Activated naive CD4-positive, alpha-beta T cell treated with Interleukin-2 at 50 U/mL for 16 hours (primary cell): ENCODE measurements at places on chromosomes 3 and 15.

DNA sequence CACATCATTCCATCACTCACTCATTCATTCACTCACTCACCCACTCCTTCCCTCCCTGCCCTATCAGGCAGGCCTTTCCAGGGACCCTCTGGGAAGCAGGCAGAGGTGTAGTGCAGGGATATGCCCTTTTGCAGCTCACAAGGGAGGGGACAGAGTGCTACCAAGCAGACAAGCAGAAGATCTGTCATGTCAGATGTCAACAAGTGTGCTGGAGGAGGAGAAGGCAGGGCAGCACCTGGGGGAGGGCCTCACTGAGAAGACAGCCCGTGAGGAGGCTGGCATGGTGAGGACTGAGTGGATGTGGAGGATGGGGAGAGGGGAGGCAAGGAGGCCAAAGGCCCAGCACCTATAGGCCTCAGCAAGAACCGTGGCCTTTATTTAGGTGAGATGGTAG lies 15.3 kb downstream of the ABTB1 start:
- no peak for DNase-seq

DNA sequence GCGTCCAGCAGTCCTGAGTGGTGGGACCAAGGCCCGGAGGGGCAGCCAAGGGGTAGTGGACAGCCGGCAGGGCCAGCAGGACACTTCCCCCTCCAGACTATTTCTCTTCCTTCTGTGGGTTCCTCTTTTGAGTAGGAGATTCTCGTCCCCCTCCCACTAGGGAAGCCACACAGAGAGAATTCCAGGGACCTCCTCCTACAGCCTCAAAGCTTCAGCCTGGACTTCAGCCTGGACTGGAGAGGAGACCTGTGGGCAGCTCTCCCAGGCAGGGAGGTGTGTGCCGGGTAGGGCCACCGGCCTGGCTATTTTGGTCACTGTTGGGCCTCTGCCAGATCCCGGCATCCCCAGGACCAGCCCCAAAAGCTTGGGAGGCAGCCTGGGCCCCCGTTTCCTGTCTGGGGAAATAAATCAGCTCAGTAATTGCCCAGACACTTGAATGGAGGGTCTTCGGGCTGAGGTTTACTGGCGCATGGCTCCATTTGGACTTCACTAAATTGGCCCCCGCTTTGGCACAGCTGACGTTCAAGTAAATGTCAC lies 1.3 kb downstream of the SLC6A6 start:
- no peak for DNase-seq

GRCh38 chr3:51501833-51502561 lies 2.2 kb upstream of the DCAF1 start:
- peak; percentile 84 for DNase-seq

GRCh38 chr15:65051266-65051665 lies 6.1 kb downstream of the SLC51B start:
- no peak for DNase-seq

- DNase-seq: no peak
These were observed 41.5 kb downstream of the WNT7A start for GRCh38 chr3:13838421-13838820.

DNA sequence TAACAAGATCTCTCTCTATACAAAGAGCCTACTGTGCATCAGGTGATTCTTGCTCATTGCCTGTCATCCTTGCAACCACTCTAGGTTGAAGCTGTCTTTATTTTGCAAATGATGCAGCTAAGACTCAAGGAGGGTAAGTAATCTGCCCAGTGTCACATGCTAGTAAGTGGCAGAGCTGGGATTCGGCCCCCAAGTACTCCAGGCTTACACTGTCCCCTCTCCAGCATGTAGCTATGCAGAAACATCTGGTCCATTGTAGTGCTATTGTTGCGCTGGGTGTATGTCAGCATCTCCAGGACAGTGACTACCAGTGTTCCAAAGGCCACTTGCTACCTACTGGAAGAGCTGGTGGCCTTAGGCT lies 248.9 kb downstream of the SLCO3A1 start:
- DNase-seq: no peak

- no peak for DNase-seq
These were observed 453.1 kb downstream of the EPHA3 start for GRCh38 chr3:89560568-89560967.

DNA sequence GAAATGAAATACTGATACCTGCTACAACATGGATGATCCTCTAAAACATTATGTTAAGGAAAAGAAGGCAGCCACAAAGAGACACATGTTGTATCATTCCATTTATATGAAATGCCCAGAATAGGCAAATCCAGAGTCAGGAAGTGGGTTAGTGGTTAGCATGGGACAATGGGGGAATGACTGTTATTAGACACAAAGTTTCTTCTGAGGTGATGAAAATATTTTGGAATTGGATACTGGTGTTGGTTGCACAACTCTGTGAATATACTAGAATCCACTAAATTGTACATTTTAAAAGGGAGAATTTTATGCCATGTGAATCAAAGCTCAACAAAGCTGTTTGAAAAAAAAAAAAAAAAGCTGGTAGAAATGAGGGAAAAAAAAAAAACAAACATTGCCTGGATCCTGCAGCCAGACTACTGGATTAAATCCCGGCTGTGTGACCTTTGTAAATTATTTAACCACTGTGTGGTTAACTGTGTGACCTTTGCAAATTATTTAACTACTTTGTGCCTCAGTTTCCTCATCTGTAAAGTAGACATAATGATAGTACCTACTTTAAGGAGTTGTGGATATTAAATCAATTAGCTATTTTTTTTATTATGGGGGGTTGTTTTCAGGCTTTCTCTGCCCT lies 75.6 kb upstream of the PRICKLE2 start:
- no peak for DNase-seq

GRCh38 chr3:11587766-11588165 lies 55.9 kb downstream of the VGLL4 start:
- no peak for DNase-seq

GRCh38 chr15:92062505-92062904 lies 209.0 kb downstream of the SLCO3A1 start:
- DNase-seq: no peak

- no peak for DNase-seq
These were observed 506.5 kb upstream of the TBL1XR1 start for GRCh38 chr3:177703788-177704187.

GRCh38 chr15:64459066-64459781 lies 1.2 kb upstream of the ZNF609 start:
- DNase-seq: no peak

DNA sequence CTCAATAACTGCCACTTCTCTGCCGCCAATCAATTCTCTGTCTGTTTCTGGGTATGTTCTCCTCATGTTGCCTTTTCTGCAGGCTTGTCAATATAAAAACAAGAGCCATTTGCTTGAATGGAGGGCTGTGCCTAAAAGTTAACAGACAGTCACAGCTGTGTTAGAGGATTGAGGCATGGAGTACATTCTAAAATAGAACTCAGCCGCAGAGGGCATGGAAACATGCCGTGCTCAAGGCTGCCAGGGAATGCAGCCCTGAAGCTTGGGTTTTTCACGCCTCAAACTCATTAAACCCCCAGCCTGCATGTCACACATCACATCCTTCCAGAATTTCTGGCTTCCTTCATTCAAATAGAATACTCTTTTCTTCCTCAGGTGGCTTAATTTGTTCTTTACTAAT lies 166.6 kb downstream of the TPRG1 start:
- DNase-seq: no peak

DNA sequence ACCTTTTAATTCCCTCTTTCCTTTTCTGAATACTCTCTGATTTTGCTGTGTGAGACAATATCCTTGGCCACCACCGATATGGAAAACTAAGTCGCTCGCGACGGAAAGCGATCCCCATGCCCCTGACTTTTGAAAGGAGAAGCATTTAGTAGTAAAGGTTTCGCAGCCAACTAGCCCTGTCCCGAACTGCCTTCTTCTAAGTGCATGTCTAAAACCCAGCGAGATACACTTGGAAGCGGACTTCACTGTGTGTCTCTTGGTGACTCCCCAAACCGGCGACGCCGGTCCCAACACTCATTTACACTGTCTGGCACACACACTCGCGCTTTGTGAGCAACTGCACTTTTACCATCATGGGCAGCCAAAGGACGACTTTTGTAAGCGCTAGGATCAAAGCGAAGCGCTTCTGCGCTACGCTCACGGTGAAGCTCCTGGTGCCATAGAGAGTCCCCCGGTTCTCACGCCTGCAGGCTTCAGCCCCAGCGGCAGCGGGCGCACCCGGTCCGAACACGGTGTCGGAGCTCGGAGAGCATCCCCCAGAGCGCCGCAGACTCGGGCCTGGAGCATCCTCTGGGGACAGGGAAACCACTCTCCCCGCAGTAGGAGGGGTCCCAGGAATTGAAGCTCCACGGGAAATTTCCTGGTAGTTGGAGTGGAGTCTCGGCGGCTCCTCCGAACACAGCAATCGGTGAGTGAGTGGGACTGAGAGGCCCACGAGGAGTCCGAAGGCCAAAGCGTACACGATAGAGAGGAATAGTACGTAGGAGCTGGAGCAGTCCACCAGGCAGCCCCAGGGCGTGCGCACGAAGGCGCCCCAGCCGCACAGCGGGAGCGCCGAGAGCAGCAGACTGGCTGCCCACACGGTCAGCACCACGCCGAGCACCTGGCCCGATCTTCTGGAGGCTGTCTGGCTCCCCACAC lies 1.4 kb downstream of the GPR149 start:
- DNase-seq: no peak

GRCh38 chr3:156285626-156286025 lies 165.2 kb downstream of the KCNAB1 start:
- DNase-seq: no peak

DNA sequence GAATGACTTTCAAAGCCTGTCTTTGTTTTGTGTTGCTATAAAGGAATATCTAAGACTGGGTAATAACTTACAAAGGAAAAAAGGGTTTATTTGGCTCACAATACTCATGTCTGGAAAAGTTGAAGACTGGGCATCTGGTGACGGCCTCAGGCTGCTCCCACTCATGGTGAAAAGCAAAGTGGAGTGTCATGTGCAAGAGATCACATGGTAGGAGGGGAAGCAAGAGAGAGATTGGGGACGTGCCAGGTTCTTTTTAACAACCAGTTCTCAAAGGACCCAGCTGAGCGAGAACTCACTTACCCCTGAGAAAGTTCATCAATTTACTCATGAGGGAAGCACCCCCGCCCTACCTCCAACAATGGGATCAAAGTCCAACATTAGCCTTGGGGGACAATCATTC lies 929.4 kb downstream of the ROBO1 start:
- DNase-seq: no peak

DNA sequence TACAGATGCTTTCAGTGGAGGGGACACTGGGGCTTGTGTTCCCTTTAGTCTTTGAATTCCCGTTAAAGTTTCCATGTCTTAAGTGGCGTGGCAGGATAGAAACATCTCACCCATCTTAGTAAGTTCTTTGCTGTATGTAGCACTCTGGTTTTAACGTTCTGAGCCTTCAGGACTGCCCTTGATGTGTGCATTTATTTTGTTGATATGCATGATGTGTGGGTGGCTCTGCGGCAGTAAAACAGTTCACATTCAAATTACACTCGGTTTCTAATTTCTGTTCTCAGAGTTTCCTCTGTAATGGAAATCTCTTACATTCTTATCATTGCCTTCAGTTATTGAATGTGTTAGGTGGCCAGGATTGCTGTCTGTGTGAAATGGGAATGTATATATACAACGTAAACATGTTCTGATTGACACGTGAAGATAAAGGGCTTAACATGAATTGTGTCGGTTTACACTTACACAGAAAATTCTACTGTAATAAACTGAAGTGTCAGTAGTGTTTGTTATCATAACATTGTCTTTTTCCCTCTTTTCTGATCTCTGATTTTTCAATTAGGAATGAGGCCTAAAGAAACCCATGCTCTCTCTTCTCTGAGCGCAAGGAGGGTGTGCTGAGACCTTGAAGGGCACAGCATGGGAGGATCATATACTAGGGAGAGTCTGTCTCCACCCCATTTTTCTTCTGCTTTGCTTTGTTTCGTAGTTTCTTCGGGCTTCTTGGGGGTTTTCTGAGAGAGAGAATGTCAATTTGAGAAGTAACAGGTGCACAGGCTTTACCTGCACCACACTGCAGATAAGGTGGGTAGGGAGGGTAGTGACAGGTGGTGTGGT lies 51.5 kb downstream of the IGF1R start:
- DNase-seq: no peak

- DNase-seq: no peak
These were observed 506 bp upstream of the ATP1B3 start for GRCh38 chr3:141875893-141876380.

GRCh38 chr15:90482124-90483011 lies 47.4 kb upstream of the CRTC3 start:
- peak; percentile 51 for DNase-seq

DNA sequence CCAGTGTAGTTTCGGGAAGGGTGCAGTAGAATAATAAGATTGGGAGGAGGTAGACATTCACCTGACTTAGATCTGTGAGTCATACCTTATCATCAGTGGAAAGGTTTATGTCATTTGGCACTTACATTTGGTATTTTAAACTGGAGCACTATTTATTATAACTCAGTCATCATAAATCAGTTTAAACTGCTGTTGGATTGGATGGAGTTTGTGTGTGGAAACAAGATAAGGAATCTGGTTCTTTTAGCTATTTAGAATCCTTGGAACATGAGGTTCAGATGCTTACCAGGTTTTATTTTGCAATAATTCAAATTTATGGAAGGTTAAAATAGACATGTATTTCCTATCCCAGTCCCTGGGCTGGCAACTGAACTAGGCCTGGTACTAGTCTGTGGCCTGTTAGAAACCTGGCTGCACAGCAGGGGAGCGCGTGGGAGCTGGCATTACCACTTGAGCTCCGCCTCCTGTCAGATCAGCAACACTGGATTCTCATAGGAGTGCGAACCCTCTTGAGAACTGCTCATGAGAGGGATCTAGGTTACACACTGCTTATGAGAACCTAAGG lies 34.5 kb downstream of the ZFAND6 start:
- no peak for DNase-seq

GRCh38 chr3:155110996-155111901 lies 31.1 kb downstream of the MME start:
- DNase-seq: no peak

- peak; percentile 77 for DNase-seq
These were observed at the start of gene HEG1 for GRCh38 chr3:125055913-125056745. HEG1 (minus strand) TSS chr3:125055997; CDS start chr3:125055890, 107 bp downstream.

DNA sequence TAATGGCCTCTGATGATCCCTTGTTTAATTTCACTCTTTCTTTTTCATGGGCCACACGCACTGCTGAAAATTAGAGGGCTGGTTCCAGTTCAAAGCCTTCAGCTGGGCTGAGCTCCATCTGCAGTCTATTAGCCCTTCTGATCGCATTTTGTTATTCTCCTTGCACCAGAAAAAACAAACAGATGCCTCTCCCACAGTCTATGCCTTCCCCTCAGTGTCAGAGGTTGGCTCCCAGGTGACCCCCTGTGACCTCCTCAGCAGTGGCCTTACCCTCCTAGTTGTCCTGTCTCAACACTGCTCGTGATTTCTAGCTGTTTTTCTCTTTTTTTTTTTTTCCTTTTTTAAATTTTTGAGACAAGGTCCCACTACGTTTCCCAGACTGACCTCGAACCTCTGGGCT lies 77.1 kb upstream of the PRTG start:
- no peak for DNase-seq

GRCh38 chr3:141440942-141441341 lies 45.9 kb upstream of the RASA2 start:
- DNase-seq: no peak

- DNase-seq: no peak
These were observed 11.7 kb upstream of the CMTM7 start for GRCh38 chr3:32379831-32380500.

GRCh38 chr3:23701716-23702597 lies 103.8 kb upstream of the UBE2E1 start:
- no peak for DNase-seq

- DNase-seq: no peak
These were observed 160.0 kb upstream of the TLE3 start for GRCh38 chr15:70257573-70258248.

GRCh38 chr15:95647531-95648277 lies 682.8 kb upstream of the NR2F2 start:
- no peak for DNase-seq
